ENCODE measurements at places on chromosomes 2 and 18.
A peak's percentile ranks its signal among the peaks of the same experiment; 100 is the strongest.

DNA sequence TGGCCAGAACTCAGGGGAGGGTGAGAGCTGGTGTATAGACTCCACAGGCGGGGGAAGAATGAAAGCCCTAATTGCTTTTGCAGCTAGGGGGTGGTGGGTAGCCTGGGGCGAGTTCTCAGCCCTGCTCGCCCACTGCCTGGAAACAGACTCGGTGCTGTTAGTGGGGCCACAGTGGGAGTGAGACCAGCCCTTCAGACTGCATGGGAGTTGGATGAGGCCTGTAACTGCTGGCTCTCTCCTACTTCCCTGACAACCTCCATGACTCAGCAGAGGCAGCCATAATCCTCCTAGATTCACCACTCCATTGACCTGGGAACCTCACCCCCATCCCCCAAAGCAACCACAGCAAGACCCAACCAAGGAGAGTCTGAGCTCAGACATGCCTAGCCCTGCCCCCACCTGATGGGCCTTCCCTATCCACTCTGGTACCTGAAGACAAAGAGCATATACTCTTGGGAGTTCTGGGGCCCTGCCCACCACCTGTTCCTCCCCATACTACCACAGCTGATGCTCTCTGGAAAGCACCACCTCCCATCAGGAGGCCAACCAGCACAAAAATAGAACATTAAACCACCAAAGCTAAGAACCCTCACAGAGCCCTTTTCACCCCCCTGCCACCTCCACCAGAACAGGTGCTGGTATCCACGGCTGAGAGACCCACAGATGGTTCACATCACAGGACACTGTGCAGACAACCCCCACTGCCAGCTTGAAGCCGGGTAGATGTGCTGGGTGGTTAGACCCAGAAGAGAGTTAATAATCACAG is 226.3 kb downstream of the EIPR1 start:
- peak; percentile 81 for DNase-seq

DNA sequence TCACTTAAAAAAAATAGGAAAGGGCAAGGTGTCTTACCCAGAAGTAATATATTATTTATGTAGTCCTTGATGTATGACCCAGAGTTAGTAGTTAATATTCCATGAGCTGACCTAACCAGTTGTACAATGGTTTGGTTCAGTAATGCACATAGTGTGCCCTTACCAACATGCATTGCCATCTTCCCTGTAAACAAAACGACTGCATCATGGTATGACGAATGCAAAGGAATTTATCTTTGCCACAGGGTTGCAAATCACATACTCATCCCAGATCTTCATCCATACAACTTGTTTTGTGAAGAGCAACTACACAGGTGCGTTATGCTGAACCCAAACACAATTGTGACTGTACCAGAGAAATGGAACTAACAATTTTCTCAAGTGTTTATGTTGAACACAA is 68.9 kb upstream of the ZSWIM2 start:
- DNase-seq = no peak

- peak; percentile 82 for DNase-seq
Observed at GRCh38 chr18:44838971-44839666, 158.4 kb downstream of the SETBP1 start.

GRCh38 chr18:34659579-34660517 is 50.2 kb upstream of the DTNA start:
- peak; percentile 8 for DNase-seq

DNA sequence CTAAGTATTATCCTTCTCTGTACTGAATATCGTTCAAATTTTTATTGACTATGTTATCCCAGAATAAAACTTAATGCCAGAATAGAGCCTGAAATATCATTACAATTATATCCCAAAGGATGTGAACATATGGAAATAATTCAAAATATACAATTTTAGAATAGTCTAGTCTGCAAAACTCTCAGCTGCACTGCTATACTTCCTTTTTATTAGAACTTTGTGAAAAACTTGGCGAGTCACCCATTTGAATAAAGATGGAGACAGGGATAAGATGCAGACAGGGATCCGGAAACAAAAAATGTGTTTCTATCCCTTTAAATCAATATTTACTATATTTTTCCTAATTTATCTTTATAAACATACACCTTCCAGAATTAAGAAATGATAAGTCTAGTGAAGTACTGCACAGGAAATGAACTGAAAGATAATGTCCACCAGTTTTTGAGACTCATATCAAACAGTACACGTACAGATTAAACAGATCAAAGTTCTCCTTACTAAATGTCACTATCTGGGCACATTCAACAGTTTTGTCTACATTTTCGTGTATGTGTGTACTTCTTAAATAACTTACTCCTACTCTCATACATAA is 107.8 kb downstream of the MEP1B start:
- DNase-seq = no peak

DNA sequence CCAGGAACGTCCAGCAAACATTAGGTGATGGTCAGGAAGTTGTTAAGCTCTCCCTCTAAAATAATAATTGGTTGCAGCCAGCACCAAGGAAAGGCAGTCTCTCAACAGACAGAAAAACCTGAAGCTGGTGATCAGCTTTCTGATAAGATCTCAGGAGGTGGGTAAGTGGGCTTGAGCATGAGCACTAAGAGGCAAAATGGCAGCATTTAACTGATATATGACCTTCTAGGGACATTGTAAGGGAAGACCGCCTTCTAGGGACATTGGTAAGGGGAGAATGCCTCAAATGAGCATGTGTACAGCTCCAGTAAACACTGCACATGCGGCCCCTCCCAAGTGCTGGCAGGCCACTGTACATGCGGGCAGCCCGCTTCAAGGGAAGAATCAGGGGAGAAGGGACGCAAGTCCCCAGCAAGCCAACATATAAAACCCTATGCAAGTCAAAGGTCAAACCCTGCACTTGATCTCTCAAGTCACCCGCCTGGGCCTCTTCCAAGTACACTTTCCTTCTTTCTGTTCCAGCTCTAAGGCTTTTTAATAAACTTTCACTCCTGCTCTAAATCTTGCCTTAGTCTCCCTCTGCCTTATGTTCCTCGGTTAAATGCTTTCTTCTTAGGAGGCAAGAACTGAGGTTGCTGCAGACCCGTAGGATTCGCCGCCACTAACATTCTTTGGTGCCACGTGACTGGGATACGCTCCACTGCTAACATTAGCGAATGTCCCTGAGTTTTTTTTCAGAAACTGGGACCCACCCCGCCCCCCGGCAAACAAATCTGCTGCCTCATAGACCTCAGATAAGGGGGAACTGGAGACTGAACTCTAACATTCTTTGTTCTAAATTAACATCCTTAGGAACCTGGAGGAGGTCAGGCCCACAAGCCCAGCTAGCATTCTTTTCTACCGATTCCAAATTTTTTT is 463.8 kb downstream of the LPIN1 start:
- DNase-seq = no peak

- no peak for DNase-seq
Observed at GRCh38 chr2:23618794-23619530, 234.0 kb downstream of the KLHL29 start.

DNA sequence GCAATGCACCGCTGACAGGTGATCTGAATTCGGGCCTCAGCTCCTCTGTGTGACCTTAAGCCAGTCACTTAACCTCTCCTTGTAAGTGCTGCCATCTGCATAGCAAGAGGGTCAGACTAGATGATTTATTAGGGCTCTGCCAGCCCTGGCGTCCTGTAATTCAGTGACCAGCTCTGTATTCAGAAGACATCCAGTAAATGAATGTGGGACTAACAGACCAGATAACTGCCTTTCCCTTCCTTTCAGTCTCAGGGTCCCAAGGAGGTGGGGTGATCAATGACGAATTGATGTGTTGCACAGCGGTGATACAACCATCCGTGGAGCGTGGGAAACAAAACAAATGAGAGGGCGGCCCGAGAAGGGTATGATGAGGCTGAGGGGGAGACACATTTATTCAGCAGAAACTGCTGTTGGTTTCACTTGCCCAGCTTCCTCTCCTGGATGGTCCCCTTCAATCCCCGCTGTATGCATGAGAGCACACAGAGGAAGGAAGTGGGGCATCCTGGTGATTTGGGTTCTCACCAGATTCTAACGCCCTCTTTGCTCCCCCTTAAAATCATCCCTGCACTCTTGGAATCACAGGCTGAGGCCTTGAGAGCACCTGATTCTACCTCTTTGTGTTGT is 92.8 kb downstream of the VIT start:
- peak; percentile 22 for DNase-seq

GRCh38 chr2:34670482-34670881 is 1071.4 kb upstream of the FAM98A start:
- DNase-seq = no peak

DNA sequence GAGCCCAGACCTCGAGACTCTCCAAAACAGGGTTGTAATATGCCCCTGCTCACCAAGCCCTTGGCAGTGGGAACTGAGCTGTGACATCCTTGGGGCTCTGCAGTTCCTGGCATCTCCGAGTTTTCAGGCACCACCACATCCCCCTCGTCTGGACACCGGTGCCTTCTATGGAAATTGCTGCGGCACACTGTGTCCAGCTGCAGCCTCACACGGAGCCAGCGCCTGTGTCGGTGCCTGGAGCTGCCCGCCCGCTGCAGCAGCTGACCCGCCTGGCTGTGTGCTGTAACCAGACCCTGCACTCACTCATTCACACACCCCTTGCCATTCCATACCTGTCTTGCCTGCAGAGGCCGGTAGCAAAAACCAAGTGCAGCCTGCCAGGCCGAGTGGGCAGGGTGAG is 11.8 kb downstream of the IWS1 start:
- no peak for DNase-seq

- no peak for DNase-seq
Observed at GRCh38 chr2:239640676-239641578, 240.1 kb upstream of the HDAC4 start.

GRCh38 chr2:39156107-39156506 is 35.3 kb upstream of the SOS1 start:
- no peak for DNase-seq

DNA sequence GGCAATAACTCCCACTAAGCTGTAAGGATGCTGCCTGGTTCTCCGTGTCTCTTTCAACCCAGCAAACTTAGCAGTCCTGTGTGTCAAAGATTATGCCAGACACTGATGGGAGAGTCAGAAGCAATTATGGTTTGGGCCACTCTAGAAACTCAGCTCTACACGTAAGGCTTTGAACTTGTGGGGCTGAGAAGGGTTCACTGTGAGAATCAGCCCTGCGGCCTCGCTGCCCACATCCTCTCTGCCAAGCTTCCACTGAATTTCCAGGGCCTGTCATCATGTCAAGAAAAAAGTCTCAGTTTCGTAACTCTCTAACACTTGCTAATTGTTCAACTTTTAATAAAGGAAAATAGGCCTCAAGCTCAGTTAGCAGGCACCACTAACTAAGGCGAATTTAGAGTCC is 308.8 kb upstream of the LYPD1 start:
- DNase-seq = peak; percentile 73

GRCh38 chr2:230644356-230644935 is 68.2 kb upstream of the CAB39 start:
- no peak for DNase-seq

DNA sequence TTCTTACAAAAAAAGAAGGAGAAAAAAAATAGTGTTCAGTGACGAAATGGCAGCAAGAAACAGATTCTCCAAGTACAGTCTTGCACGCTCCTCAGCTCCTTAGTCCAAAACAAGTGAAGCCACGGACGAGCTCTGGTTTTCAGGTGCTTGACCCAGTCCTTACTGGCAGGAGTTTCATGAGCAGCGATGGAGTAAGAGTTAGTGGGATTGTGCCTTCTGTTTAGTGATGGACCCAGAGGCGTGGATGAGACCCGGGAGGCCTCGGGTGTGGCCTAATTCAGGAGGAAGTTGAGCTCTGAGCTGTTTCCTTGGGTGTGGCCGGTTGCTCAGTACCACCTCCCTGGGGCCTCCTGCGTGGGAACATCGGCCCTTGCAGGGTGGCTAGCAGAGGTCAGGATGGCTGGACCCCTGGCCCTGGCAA is 52.0 kb downstream of the KIF5C start:
- peak; percentile 60 for DNase-seq

DNA sequence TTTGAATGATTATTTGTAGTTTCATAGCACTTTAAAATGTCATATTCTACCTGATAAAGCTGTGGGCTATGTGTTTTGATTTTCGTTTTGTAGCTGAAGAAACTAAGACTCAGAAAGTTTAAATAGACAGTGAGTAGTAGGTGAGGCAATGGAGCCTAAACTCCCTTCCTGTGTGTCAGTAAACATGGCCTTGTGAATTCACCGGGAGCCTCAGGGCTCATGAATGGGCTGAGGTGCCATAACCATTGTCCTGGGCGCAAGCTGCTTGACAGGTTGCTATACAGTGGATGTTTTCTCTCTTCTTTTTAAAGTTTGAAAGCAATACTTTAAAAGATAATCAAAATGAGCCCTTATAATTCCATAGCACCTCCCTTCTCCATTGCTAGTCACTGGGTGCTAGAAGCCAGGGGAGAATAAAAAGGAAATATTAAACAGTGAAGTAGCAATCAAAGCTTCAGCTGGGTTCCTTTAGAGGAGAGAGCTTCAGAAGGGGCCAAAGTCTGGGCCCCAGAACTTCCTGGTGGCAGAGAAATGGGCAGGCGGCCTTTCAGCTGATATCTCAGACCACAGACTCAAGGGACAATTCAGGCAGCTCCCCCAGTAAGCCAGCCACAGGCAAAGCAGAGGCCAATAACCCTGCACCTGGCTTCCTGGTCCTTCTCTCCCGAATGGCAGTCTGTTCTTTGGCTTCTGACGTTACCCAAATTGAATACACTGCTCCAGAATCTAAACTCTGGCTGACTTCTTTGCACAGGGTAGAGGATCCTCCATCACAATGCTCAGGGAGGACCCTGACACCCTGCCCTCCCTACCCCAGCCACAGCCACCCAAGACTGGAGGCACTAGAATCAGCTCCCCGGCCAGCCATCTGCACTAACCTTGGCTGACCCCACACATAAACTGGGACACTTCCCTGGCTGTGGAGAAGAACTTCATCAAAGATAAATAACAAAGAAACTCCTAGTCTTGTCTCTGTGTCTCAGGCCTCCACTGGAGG is 51.8 kb upstream of the NPAS2 start:
- no peak for DNase-seq

DNA sequence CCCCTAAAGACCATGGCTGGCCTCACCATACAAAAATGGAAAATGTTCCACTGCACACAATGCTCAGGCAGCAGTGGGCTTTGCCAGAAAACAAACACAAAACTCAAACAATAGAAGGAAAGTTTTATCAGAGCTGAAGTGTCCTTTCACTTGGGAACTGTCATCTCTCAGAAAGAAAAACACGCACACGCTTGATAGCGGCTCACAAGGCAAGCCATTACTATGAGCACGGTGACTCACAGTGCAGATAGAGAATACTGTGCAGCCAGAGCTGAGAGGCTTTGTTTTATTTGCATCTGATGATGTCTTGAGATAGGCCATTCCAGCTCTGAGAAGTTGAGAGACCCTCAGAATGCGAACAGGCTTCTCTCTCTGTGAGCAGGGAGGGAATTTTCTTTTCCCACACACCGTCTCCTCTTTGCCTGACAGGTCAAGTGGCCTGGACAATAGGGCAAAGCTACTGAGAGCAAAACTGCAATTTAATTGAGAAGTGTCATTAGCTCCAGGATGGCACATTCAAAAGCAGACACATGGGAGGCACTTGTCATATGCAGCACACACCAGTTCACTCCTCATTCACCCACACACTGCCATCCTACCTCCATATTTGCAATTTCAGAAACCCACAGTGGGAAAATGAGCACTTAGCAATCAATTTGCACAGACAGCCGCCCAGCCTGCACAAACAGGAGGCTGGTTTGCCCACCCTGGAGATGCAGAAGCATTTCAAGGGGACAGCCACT is 236.6 kb downstream of the SS18 start:
- no peak for DNase-seq
